Non-pigmented ciliary epithelial cell (primary cell): ENCODE measurements at places on chromosomes 11 and 22.

GRCh38 chr11:65434057-65434666, 11.6 kb downstream of the NEAT1 start:
- no peak for DNase-seq

- no peak for DNase-seq
These were observed 26.6 kb downstream of the ELFN2 start for GRCh38 chr22:37400719-37401118.

DNA sequence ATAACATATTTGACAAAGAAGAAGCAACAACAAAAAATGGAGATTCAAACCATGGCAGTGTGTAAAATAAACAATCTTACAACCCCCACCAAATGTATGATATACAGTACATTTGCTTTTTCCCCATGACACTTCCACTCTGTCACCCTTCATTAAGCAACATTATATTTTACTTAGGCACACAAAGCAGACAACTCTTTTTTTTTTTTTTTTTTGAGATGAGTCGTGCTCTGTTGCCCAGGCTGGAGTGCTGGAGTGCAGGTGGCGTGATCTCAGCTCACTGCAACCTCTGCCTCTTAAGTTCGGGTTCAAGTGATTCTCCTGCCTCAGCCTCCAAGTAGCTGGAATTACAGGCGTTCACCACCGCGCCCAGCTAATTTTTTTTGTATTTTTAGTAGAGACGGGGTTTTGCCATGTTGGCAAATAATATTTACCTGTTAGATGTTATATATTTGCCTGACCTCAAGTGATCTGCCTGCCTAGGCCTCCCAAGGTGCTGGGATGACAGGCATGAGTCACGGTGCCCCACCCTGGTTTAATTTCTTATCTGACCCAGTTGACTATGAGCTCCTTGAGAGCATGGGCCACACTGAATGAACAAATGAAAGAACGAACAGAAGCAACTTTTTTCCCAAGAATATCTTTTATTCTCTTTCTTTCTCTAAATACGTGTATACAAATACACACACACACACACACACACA, 5.5 kb upstream of the PCF11 start:
- no peak for DNase-seq

DNA sequence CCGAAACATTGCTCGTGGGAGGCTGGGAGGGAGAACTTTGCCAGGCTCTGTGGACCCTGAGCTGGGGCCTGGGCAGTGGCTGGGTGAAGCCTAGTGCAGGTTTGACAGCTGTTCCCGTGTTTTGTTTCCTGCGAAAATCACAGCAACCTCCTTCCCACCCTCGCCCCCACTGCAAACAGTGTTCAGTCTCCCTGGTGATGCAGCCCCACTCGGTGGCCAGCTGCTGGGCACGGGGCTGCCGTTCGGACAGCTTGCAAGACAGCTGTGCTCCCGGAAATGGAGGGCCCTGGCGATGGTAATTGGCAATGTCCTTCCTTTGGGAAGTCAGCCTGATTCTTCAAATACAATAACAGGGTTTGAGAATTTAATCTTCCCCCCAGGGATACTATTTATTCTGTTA, 10.4 kb upstream of the GAL start:
- no peak for DNase-seq

DNA sequence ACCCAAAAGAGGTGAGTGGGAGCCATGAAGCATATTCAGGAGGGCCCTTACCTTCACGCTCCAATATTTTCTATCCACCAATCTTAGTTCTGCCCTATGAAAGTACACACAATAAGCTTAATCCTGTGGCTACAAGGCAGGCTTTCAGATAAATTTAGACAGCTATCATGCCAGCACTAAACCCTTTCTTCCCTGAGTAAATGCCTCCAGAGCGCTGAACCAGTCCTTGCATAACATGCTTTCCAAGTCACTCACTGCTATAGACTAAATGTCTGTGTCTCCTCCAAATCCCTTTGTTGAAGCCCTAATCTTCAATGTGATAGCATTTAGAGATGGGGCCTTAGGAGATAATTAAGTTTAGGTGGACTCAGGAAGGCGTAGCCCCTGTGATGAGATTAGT, 50.3 kb upstream of the FIBIN start:
- no peak for DNase-seq

DNA sequence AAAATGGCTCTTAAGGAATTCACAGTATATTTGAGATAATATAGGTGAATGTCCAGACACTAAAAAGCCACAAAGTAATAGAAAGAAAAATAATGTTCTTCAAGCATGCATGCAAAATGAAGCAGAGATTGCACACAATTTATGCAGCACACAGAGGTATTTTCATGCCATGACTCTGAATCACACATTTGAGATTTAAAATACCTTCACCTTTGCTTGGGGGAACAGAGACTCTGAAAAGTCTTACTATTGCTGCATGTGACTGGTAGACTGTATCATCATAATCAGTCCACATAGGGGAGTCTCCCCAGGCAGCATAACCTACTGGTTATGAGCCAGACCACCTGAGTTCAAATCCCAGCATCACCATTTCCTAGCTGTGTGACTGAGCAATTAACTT, 96.2 kb downstream of the RCN1 start:
- DNase-seq: no peak

GRCh38 chr11:45590743-45591142, 74.7 kb downstream of the CHST1 start:
- no peak for DNase-seq

- DNase-seq: no peak
These were observed 59.4 kb downstream of the KCNA4 start for GRCh38 chr11:29957431-29957830.

DNA sequence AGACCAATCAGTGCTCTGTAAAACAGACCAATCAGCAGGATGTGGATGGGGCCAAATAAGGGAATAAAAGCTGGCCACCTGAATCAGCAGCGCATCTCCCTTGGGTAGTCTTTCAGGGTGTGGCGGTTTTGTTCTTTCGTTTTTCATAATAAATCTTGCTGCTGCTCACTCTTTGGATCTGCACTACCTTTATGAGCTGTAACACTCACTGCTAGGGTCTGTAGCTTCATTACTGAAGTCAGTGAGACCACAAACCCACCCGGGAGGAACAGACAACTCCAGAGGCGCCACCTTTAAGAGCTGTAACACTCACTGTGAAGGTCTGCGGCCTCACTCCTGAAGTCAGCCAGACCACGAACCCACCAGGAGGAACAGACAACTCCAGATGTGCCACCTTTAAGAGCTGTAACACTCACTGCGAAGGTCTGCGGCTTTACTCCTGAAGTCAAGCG, 175.5 kb upstream of the PDGFD start:
- no peak for DNase-seq

GRCh38 chr11:42257534-42257933, 798.1 kb upstream of the LRRC4C start:
- DNase-seq: no peak

DNA sequence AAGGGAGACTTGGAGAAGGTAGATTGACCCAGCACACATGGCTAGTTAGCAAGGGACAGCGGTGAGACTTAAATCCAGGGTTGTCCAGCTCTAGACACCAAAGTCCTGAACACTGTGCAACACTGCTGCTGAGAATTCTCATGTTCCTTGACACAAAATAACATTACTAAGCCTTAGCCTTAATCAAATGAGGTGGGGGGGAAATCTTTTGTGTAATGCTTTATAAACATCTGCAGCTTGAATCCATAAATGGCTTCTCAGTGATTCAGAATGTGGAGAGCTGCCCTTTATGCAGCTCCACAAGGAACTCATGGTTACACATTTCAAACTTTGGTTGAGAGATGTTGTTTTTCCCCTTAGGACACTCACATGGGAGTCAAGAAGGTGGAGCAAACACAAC, 80.0 kb downstream of the CD44 start:
- DNase-seq: no peak
